Daoy (cell line): ENCODE measurements at places on chromosomes 2 and 18. TPM values are rescaled to one million over a fixed set of nuclear protein-coding genes. Genes with fewer than 3 reads are reported as not detected.

The CGREF1 gene
- total RNA-seq, result 3.4 and 8.6 TPM in 2 replicates

The ELOA2 gene
- not detected in 2 replicates for total RNA-seq

The GREB1L gene
- 1.7 and 5.7 TPM in 2 replicates for total RNA-seq

The UGP2 gene
- total RNA-seq, result 47.6 and 51.9 TPM in 2 replicates

The PROKR1 gene
- 0.06 TPM in 1 of 2 replicates, not detected in the other for total RNA-seq

The MYO7B gene
- total RNA-seq, result 0.27 and 0.91 TPM in 2 replicates

The TSGA10 gene
- 8.2 TPM in 2 replicates for total RNA-seq

The PDCL3 gene
- 43.8 and 45.3 TPM in 2 replicates for total RNA-seq

The C2orf15 gene
- total RNA-seq, result 0.11 TPM in 1 of 2 replicates, not detected in the other

The IER3IP1 gene
- 28.2 and 38.5 TPM in 2 replicates for total RNA-seq

The PSD4 gene
- total RNA-seq, result 7.5 and 13.3 TPM in 2 replicates

The MYOM1 gene
- total RNA-seq, result not detected in 2 replicates

The POTEC gene
- 2.9 and 3.8 TPM in 2 replicates for total RNA-seq

The INO80C gene
- 3.9 and 5.2 TPM in 2 replicates for total RNA-seq

The FSHR gene
- total RNA-seq, result not detected in 2 replicates

The RFX8 gene
- total RNA-seq, result 0.69 and 4.6 TPM in 2 replicates

The CCNT2 gene
- total RNA-seq, result 7.4 and 15.8 TPM in 2 replicates

The LRATD1 gene
- not detected in 2 replicates for total RNA-seq

The GULP1 gene
- total RNA-seq, result 13.4 and 25.9 TPM in 2 replicates

The PRKAG3 gene
- not detected in 2 replicates for total RNA-seq

The LOXL3 gene
- total RNA-seq, result 54.5 and 62.0 TPM in 2 replicates

The GALM gene
- total RNA-seq, result 3.3 and 3.6 TPM in 2 replicates

The MC2R gene
- not detected in 2 replicates for total RNA-seq

The RAX gene
- not detected in 2 replicates for total RNA-seq

The GALNT5 gene
- total RNA-seq, result under 0.01 and 0.03 TPM in 2 replicates

The IL37 gene
- total RNA-seq, result not detected in 2 replicates

The FKBP1B gene
- total RNA-seq, result 0.98 and 8.5 TPM in 2 replicates

The SPDYA gene
- total RNA-seq, result 0.68 and 0.86 TPM in 2 replicates

The CD8B2 gene
- total RNA-seq, result not detected in 2 replicates

The DTYMK gene
- total RNA-seq, result 105 and 141 TPM in 2 replicates

The COL4A4 gene
- total RNA-seq, result under 0.01 and 0.15 TPM in 2 replicates

The CNGA3 gene
- total RNA-seq, result not detected in 2 replicates

The C2orf42 gene
- 13.2 and 15.0 TPM in 2 replicates for total RNA-seq

The IL1B gene
- total RNA-seq, result 12.4 and 13.5 TPM in 2 replicates

The POMC gene
- 0.34 TPM in 1 of 2 replicates, not detected in the other for total RNA-seq

The CYP20A1 gene
- 19.4 and 29.8 TPM in 2 replicates for total RNA-seq

The TLX2 gene
- total RNA-seq, result 0.77 TPM in 1 of 2 replicates, not detected in the other

The ADAM23 gene
- 1.1 and 2.5 TPM in 2 replicates for total RNA-seq

The RNF181 gene
- 314 and 360 TPM in 2 replicates for total RNA-seq
